SW 1271 (cell line): ENCODE measurements at places on chromosomes 12 and 14.

DNA sequence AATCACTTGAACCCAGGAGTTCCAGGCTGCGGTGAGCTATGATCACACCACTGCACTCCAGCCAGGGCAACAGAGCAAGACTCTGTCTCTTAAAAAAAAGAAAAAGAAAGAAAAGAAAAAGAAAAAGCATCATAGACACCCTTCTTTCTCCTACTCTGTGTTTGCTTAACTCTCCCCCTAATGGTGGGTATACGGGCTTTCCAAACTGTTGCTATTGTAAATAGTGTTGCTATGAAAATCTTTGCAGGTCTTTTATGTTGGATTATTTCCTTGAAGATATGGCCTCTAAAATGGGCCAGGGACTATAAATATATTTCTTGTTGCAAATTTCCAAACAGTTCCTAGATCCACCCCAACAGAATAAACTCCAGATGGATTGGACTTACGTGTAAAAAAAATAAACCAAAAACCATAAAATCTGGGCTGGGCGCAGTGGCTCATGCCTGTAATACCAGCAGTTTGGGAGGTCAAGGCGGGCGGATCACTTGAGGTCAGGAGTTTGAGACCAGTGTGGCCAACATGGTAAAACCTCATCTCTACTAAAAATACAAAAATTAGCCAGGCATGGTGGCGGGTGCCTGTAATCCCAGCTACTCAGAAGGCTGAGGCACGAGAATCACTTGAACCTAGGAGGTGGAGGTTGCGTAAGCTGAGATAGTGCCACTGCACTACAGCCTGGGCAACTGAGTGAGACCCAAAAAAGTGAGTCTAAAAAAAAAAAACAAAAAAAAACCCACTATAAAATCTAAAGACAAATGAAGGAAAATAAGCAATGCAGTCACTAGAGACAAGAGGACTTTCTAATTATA is 25.9 kb downstream of the NFKBIA start:
- DNase-seq: no peak

- no peak for DNase-seq
These were observed 18.8 kb downstream of the OS9 start for GRCh38 chr12:57712701-57713100.

- no peak for DNase-seq
These were observed 38.6 kb downstream of the CCDC88C start for GRCh38 chr14:91378930-91379578.

DNA sequence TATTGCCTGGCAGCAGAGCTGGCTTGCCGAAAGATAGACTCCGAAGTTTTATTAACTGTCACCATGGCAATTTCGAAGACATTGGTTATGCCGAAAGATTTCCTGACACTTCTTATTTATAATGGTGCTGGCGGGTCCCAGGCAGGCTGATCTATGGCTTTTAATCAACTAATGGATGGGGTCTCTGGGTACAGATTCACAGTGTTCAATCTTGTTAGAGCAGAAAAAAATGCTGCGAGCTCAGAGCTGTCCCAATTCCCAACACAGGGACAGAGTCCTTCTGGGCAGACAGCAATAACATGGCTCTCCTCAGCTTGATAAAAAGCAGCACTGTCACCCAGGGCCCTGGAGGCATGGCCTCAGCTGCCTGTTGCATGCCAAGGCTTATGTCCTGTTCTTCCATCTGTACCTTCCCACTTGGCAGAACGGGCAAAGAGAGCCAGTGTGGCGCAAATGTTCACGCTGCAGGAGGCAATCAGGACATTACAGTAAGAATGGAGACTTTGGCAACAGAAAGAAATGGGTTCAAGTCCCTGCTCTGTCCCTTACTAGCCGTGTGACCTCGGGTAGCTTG is 228.2 kb upstream of the PWP1 start:
- DNase-seq: no peak

DNA sequence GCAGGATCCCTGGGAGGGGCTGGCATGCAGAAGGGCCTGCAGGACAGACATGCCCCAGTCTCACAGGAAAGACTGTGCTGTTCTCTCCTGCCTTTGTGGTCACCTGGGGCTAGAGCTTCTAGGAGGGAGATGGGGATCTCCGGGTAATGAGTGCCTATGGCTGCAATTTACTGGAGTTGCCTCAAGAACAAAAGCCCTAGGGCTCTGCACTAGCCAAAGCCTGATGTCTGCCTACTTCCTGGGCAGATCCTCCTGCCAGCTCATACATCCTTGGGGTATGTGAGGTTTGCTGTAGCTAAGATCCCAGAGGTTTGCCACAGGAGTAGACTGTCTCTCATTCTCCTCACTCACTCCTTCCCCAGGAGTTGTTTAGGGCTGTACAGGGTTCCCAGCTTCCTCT is 106.9 kb upstream of the PPFIA2 start:
- no peak for DNase-seq

DNA sequence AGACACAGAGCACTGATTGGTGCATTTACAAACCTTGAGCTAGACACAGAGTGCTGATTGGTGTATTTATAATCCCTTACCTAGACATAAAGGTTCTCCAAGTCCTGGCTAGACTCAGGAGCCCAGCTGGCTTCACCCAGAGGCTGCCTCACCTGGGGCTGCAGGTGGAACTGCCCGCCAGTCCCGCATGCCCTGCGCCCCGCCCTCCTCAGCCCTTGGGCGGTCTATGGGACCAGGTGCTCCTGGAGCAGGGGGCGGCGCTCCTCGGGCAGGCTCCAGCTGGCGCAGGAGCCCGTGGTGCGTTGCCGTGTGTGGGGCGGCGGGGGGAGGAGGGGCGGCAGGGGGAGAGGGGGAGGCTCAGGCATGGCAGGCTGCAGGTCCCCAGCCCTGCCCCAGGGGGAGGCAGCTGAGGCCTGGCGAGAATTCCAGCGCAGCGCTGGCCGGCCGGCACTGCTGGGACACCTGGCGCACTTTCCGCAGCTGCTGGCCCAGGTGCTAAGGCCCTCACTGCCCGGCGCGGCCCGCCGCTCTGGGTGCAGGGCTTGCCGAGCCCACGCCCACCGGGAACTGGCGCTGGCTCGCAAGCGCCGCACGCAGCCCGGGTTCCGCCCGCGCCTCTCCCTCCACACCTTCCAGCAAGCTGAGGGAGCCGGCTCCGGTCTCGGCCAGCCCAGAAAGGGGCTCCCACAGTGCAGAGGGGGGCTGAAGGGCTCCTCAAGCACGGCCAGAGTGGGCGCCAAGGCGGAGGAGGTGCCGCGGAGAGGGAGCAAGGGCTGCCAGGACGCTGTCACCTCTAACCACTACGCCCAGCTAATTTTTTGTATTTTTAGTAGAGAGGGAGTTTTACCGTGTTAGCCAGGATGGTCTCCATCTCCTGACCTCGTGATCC is 3.1 kb upstream of the SLCO1B3 start:
- no peak for DNase-seq

- no peak for DNase-seq
These were observed 353.6 kb downstream of the MED13L start for GRCh38 chr12:115923851-115924250.

GRCh38 chr14:84770030-84770429 is 759.9 kb upstream of the FLRT2 start:
- DNase-seq: no peak

GRCh38 chr12:59597385-59597781 is 1.6 kb downstream of the SLC16A7 start:
- no peak for DNase-seq

DNA sequence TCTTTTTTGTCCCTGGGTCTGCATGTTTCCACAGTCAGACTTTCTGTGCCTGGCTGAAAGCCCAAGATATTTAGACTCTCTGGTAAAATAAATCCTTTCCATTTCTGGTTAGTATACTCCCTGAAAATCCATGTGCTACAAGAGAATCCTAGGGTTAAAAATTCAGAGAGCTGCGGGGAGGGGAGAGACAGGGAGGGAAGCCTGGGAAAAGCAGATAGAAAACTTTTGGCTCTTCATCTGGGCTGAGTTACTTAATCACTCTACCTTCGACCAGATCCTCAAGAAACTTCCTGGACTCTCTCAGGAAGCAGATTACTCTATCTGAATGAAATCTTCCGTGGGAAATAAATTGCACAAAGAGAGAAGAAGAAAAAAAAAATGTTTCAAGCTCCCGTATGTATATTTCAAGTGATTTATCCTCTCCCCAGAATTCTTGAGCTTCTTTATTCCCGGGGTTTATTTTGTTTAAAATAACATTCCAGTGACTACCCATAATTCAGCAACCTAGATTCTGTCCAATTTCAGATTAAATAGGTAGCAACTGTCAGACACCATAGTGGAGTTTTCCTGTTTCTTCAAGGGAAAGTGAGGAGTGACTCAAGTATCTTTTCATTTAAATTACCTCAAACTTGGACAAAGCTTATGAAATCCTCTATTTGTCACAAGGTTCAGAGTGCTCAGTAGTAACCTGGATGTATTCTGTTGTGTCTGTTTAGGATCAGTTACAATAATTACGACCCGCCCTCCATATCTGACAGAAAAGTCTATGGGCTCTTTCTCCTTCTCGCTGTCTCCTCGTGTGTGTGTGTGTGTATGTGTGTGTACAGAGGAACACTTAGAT is 163.7 kb downstream of the MYRFL start:
- no peak for DNase-seq

- no peak for DNase-seq
These were observed 85.4 kb downstream of the PTCSC3 start for GRCh38 chr14:36091096-36091495.

DNA sequence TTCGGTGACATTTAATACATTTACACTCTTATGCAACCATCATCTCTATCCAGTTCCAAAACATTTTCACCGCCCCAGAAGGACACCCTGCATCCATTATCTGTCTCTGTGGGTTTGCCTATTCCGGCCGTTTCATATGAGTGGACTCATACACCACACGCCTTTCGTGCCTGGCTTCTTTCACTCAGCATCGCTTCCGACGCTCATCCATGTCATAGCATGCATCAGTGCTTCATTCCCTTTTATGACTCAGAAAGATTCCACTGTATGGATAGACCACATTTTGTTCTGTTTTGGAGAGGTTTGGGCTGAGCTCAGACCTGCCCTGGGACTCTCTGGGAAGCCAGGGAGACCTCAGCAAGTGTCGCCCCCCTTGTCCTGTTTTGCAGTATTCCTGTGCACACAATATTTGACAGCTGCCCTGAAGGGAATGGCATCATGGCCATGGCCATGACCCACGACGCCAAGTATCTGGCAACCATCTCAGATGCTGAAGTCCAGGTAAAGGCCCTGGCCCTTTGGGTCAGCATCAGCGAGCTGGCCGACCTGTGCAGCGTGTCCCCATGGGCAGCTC is 23.8 kb downstream of the CFAP251 start:
- DNase-seq: no peak

- DNase-seq: no peak
These were observed 27.8 kb downstream of the EFCAB11 start for GRCh38 chr14:89926694-89927093.

DNA sequence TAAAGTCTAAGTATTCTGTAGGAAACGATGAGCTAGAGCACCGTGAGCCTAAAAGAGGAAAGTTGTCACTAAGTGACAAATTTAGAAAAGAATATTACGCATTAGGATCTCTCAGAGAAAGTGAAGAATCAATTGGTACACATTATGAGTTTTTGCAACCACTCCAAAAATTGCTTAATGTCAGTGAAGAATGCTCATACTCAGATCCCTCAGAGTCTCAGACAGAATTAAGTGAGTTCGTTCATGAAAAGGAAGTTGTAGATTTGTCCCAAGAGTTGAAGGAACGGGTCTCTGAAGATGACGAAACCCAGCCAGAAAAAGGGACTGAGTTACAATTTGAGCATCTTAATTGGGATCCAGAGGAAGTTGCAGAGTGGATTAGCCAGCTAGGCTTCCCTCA is 1.5 kb downstream of the SAMD15 start:
- DNase-seq: no peak
